ENCODE measurements at places on chromosomes 12 and 14.

GRCh38 chr14:78401866-78402265 is 231.7 kb downstream of the NRXN3 start:
- no peak for DNase-seq

- DNase-seq = no peak
These were observed 410.0 kb upstream of the CCDC196 start for GRCh38 chr14:66076176-66076575.

GRCh38 chr12:1380171-1380851 is 214.1 kb downstream of the FBXL14 start:
- DNase-seq = no peak

GRCh38 chr14:93803408-93804318 is 15.4 kb upstream of the PRIMA1 start:
- no peak for DNase-seq

DNA sequence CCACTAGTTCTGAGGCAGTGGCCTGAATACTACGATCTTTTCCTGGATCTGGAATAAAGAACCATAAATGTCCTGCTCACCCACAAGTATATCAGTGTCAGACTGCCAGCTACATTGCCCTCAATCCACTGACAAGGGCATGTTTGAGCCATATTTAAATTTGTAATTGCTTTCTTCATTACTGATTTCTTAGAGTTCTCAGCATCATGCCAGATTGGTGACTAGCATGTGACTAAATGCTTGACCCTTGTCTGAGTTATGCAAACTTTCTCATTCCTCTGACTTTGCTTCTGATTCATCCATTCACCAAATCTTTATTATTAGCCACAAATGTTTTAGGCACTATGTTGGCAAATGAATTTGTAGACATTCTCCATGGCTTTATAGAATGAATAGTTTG is 143.6 kb upstream of the SLC16A7 start:
- DNase-seq = no peak

DNA sequence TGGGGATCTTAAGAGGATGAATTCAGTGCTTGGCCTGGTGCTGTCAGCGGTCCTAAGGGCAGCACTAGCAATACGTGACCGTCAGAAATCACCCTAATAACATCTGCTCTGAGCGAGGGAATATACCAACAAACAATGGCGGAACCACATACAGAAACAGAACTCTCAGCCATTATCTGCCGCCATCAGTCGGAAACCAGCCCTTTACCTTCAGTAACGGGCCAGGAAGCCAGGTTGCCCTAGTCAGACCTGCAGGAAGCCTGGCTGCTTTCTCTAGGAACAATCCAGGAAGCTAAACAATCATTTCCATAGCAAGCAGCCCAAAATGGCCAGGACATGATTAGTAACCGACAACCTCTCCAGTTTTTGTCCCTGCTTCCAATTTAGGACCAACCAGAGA is 5.6 kb downstream of the CDCA4 start:
- DNase-seq = no peak

GRCh38 chr12:42810006-42810405 is 220.5 kb upstream of the PRICKLE1 start:
- DNase-seq = no peak

DNA sequence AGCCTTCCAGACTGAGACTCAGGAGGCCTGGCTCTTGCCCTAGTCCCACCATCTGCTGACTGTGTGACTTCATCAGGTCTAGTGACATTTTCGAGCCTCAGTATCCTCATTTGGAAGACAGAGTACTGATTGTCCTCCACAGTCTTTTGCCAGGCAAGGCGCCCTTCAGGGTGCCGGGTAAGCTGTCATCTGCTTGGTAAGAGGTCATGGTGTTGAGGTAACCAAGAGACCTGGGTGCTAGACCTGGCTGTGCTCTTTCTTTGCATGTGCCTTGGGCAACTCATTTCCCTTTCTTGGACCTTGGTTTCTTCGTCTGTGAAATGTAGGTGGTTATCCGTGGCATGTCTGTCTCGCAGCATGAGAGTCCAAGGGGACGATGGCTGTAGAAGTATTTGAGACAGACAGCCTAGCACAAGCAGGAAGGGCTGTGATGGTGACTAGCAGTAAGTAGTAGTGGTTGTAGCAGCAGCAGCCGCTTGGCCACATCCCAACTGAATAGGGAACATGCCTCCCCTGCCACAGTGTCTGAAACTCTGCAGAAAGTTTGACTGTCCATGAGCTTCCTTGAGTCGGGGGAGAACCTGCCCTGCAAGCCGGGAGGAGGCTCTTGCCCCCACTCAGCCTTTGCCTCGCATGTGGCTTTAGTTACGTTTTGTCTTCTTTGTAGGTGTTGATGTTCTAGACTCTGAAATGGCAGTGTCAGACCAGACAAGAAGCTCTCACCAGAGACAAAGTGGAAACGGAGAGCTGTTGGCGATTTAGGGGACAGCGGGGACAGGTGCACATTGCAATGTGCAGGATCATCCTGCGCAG is 40.3 kb downstream of the EVL start:
- DNase-seq = no peak

- no peak for DNase-seq
These were observed 101.9 kb upstream of the RTL1 start for GRCh38 chr14:101005447-101005846.

DNA sequence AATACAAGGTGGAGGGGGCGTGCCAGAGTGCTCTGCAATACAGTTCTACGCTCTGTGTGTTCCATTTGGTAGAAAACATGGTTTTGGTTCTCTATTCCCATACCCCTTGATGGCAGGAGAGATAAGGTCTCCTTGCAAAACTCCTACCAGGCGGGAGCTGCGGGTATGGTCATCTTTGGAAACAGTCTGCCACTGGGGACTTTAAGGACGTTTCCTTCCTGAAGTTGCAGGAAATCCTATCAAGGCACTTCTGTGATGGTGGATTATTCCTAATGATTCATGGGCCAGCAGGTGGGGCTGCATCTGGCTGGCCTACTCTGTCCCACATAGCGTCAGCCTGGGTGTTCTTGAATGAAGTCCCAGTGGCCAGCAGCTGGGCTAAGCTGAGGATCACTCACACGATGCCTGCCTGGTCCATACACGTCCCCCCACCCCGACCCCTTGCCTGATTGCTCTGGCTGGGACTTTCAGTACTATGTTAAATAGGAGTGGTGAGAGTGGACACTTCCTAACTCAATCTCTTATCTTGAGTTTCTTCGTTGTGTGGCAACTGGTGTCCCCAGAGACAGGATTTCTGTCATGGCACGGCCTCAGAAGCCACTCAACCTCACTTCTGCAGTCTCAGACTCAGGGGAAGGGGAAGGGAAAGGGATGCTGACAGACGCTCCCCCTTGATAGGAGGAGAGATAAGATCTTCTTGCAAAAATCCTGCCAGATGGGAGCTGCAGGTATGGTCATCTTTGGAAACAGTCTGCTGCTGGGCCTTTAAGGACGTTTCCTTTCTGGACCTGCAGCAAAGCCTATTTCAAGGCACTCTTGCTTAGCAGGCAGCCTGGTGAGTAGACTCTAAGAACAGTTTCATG is 61.0 kb upstream of the FKBP4 start:
- DNase-seq = no peak

- no peak for DNase-seq
These were observed 94.3 kb downstream of the LRRC74A start for GRCh38 chr14:76920331-76921087.

DNA sequence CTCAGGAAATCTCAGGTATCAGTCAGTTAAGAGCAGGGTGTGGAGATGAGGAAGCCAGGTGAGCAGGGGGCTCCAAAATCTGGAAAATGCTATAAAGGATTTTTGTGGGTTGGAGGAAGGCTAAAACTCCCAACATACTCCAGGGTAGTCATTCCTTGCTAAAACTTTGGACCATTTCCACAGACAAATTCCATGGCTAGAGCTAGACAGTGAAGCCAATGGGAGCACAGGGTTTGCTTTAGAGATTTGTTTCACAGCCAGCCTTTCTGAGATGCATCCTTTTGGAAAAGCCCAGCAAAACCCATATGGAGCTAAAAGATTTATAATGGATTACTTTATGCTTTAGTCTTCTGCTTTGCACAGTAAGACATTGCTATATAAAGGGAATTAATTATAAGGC is 146.5 kb downstream of the SAMD4A start:
- no peak for DNase-seq

- DNase-seq = no peak
These were observed 378.7 kb downstream of the PRKD1 start for GRCh38 chr14:29548948-29549370.

DNA sequence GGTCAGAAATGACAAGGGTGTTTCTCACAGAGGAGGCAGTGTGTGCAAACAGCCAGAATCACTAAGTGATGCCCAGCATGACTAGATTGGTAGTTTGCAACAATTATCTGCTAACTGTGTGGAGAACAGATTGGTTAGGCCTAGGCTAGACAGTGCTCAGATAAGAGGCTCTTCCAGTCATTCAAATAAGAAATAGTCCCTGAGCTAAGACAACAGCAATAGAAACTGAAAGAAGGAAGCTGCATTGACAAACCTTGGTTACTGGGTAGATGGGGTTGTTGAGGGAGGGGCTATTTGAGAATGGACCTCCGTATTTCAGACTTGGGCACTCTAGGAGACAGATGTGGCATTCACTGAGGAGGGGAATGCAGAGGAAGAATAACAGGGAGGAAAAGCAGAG is 255.0 kb upstream of the NPAS3 start:
- DNase-seq = no peak

DNA sequence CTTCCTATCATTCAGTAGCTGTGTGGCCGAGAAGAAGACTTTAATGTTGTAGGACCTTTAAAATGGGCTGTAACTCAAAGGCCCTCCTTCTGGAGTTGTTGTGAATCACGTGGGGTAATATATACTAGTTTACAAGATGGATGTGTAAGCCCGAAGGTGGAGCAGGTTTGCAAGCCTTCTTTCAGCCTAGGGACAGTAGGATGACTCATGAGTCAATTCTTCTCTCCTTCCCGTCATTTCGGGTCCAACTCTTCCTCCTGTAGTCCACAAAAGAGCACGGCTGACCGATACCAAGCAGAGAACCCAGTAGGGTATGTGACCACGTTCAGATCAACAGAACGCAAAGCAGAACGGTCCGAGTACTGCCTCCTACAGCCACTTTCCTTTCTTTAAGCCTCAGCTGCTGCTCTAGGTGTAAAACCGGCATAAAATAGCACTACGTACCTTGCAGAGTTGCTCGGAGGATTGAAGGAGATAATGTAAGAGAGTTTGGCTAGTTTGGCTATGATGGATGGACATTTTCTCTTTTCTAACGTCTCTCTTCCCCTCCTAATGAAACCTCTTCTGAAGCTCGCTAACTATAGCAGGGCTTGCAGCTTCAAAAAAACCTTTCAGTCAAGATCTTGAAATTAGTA is 1.3 kb upstream of the RASSF3 start:
- no peak for DNase-seq

DNA sequence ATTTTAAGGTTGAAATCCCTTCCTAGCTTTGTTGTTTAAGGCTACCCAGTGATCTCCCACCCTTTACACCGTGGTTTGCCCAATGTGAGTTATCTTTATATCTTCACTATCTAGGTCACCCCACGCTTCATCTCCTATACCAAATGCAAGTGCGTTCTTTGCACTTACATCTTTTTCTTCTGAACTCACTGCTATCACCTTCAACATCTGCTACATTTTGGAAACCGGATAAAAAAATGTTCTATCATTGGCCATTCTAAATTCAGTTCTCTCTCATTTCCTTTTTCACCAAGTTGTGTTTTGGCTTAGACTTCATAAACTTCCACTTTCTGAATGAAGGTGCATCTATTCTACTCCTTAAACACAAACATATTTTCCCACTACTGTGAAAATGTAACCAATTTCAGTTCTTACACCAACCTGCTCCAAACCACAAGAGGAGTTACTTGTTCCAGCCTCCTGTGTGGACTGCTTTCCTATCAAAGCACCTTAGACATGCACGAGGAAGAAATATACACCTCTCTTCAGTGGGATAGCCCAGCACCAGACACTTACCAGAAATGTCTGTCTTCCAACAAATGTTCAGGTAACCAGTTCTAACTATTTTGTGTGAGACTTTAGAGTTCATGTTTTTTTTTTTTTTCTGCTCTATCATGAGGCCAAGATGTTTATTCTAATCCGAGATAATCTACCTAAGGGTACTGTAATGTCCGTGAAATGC is 21.9 kb downstream of the CLEC9A start:
- no peak for DNase-seq

- DNase-seq = no peak
These were observed 184.0 kb downstream of the TMX1 start for GRCh38 chr14:51424041-51424440.

GRCh38 chr12:62653740-62654139 is 187.1 kb downstream of the MON2 start:
- no peak for DNase-seq
